ENCODE measurements at places on chromosomes 1 and 21.
A peak's percentile ranks its signal among the peaks of the same experiment; 100 is the strongest.

DNA sequence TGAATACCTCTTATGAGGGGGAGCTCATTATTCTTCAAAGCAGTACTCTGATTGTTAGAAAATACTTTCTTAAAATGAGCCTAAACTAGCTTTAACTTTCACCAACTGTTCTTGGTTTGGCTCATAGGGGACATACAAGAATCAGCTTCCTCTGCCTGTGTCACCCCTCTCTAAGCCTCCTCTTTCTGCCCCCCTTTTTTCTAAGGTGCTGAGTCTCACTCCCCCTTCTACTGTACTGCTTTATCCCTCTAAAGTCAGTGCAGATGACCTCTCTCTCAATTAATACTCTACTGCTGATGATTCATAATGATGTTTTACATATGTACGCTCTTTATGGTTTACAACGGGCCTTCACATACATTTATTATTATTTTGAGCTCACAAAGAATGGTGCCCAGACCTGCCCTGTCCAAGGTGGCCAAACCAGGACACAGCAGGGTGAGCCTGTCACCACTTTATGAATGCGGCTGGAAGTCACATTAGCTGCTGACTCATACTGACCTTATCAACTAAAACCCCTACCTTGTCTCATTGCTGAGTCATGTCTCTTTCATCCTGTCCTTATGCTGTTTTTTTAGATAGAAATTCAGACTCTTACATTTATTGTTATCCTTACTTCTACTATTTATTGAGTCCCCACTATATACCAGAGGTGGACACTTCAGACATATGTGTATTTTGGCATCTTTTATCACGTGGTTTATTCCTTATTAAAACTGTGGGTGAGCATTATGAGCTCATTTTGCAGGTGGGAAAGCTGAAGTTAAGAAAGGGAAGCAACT, 126.9 kb downstream of the RNF220 start:
- no peak for DNase-seq

DNA sequence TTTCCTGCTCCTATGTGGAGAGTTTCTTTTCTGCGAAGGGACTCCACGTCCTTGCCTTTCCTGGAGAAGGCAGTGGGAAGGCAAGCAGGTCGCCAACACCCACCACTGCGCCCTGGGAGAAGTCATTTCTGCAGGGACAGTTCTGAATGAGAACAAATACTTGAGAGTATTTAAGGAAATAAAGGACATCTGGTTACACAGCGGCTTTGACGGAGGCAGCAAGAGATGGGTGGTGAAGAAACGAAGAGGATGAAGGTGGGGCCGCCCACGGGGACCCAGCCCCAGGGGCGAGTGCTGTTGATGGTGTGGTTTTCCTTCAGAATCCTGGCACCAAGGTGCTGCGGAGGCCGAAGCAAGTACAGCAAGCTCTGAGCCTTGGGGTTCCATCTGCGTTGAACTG, 75.5 kb downstream of the PSMG1 start:
- DNase-seq: peak; percentile 14

GRCh38 chr1:109499081-109499480, 5.2 kb downstream of the CYB561D1 start:
- no peak for DNase-seq

DNA sequence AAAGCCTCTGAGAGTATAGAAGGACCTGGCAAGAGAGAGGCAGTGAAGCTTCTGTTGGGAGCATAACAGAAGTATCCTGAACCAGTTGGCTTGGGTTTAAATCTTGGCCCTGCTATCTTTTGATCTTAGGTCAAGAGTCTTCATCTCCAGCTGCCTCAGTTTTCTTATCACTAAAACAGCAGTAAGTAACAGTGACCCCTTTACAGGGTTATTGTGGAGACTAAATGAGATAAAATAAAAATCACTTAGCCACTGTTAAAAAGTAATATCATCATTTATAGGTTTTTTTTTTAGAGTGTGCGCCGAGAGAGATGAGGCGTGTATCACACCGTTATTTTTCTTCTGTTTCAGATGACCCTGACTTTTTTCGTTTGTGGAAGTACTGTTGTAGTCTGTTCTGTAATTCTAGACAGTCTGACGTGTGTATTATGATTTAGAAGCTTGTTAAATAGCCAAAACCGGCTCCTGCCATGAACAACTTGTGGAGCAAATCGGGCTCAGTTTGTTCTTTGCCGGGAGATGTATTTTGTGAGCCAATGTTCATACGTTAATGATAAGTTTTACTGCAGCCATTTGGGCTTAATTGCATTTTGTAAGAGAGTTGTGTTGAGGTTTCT, 1.1 kb downstream of the THRAP3 start:
- no peak for DNase-seq

DNA sequence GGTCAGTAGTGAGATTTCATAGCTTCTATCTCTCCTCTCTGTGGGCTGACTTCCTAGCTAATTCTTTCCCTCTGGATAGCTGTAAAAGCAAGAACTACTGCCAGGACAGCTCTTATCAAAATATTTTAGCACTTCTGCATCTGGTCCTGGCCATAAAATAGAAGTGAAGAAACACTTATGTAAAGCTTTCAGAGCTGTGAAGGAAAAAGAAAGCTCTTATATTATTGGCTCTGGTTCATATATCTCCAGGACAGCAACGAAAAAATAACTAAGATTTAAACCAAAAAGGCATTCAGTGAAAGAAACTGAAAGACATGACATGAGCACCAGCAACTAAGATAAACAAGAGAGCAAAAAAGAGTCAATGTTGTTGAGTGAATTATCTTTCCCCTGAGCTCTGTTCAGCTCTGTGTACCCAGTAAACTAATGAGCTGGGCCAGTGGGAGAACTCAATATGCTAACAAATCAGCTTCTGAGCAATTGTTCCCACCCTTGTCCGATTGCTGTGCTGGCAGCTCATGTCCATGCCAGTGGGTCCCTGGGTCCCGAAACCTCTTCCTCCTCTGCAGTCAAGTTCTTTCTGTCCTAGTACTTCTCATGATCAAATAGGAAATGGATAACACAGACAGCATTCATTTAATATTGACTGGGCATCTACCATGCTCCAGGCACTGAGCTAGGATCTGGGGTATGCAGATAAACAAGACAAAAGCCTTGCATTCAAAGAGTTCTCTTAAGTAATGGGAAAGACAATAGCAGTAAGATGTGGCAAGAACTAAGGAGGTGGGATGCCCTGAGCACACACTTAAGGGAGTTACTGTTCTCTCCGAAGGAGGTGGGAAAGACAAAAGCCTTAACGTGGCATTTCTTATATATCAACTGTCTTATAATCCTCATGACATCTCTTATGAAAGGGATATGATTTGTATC, 45.3 kb upstream of the MAN1A2 start:
- DNase-seq: no peak

GRCh38 chr1:108190686-108191416, 9.3 kb downstream of the SLC25A24 start:
- no peak for DNase-seq
